ENCODE measurements at places on chromosomes 11 and 22.

DNA sequence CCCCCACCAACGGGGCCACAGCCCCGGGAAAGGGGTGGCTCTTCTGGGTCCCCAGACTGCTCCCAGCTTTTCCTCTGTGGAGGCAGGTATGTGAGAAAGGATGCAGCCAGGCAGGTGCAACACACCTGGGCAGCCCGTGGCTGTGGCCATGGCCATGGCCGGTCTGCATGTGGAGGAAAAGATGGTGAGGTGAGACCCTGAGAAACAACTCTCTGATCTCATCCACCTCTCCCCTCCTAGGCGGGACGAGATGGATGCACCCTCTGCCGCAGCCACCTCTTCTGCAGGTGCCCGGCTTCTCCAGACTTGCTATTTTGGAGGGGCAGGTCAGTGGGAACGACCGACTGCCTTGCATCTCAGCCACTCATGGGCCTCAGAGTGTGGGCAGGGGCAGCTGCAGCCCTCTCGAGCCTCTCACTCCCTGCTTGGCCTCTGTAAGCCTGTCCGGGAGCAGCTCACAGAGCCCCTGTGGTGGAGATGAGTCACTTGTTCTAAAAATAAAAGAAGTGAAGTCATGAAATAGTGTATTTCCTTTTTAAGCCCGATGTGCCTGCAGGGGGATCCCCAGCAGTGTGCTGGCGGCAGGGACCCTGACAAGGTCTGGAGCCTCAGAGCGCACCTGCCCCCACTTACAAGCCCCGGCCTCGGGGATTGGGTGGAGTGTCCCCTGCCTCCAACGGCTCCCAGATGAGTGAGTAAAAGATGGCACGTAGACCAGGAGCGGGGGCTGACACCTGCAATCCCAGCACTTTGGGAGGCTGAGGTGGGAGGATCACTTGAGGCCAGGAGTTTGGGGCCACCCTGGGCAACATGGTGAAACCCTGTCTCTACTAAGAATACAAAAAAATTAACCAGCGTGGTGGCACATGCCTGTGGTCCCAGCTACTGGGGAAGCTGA lies 10.7 kb downstream of the SMIM38 start:
- DNase-seq = peak; percentile 82

DNA sequence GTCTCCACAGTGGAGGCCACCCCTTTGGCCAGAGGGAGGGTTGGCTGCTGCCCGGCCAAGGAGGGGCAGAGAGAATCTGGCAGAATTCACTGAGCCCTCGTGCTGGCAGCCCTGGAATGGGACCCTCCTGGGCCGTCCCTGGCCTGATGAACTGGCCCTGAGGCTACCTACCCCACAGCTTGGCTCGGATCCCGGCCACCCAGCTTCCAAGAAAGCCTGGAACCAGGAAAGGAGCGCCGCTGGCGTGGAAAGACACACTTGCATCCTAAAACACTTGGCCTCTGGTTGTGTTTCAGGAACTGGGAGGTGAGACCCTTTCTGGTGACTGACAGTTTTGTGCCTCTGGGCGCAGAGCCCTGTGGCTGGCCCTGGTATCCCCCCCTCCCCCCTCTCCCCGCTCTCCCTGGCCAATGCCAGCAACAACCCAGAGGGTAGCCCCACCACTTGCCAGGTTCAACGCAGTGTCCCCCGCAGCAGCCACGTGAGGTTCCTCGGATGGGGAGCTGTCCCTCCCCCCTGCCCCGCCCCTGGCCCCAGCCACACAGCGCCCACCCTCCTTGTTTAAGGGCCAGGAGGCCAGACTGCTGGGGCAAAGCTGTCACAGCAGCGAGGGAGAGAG lies 693 bp downstream of the NFAM1 start:
- no peak for DNase-seq

DNA sequence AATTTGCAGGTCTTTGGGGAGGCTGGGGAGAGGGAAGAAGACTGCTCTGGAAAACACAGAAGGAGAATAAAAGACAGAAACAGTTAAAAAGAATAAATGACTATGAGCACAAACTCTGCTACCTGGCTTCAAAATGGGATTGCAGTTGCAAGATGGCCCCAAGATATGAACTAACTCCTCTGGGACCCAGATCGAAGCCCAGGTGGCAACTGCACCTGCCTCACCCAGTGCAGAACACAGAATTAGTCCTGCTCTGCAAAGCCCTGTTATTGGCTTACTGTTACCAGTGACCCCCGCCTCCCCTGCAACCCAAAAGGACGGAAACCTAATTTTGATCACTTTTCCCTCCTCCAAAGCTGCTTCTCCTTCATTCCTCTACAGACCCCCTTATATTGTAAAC lies 35.9 kb upstream of the POU2AF1 start:
- no peak for DNase-seq

DNA sequence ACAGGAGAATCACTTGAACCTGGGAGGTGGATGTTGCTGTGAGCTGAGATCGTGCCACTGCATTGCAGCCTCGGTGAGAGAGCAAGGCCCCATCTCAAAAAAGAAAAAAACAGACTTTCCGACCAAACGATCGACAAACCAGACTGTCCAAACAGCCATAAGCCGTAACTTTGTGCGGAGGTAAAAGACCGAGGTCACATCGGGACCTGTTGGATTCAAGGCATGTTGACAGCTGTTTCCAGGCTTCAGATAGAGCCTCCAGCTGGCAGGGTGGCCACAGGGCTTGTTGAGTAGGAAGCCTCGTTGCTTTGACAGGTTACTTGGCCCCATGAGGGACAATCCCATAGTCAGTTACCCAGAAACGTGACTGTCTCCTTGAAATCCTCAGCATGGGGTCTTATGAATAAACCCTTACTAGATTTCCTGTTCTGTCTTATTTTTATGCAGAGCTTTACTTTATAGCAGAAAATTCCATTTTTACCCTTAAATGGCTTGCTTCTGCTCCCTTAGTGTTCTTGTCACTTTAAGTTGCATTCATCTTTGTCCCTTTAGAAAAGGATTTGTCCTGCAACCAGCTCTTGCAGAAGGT lies 22.3 kb downstream of the PPARA start:
- no peak for DNase-seq

DNA sequence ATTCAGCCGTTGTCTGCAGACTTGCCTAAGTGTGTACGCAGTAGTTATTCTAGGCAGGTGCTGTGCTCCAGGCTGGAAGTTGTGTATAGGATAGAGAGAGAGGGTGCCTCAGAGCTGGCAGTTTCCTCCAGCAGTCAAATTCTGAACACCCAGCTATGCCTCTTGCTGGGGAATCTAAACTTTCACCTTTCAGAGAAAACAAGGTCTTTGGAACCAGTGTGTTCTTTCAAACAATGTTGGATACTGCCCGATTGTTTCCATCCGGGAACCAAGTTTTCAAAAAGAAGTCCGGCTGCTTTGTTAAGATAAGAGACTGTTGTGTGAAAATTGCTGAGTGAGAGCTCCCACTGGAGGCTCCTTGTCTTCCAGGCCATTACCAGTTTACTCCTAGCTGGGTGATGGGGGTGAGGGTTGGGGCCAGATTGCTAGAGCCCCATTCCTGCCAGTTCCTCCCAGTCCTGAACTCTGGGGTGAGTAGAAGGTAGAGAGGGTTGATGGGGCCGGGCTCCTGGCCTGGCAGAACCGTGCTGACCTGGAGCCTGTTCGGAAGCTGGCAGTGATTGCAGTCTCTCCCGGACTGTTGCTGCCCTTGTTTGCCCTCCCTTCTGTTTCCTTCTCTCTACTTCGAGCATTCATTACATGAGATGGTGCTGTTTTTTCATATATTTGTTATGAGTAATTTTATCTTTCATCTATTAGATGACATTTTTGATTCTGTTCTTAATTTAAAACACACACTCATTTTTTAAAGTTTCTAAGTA lies 150.2 kb downstream of the TEAD1 start:
- peak; percentile 73 for DNase-seq

GRCh38 chr11:60349990-60350389 lies 22.9 kb downstream of the MS4A6E start:
- DNase-seq = no peak

GRCh38 chr22:45550416-45550815 lies 47.7 kb downstream of the FBLN1 start:
- no peak for DNase-seq

DNA sequence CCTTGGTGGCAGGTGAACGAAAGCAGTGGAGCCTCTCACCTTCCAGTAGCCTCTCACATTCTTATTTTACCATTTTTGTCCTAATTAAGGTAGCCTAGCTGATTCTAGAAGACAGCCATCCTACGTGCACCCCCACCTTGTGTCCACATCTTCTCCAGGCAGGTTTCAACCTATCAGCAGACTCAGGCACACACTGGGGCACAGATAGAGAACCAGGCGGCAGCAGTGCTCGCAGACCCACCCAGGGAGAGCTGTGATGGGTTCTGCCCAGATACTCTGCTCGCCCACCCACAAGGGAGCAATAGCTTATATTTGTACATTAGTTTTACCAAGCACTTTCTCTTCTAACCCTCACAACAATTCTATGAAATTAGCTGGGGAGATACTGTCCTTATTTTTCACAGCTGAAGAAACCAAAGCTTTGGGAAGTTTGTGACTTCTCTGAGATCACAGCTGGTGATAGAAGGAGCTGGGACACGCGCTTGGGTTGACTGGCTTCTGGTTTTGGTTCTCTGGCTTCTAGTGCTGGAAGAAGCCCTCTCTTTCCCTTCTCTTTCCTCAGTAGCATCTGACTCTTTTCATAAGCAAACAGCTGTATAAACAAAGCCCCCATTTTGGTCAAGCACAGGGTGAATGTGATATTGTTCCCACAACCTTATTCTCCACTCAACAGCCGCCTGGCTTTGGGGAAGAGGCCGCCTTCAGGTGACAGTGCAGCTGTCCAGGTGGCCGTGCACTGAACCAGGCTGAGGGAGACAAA lies 36.9 kb downstream of the PPP2R1B start:
- no peak for DNase-seq

- no peak for DNase-seq
Observed at GRCh38 chr11:69831985-69832384, 12.8 kb upstream of the FGF3 start.

DNA sequence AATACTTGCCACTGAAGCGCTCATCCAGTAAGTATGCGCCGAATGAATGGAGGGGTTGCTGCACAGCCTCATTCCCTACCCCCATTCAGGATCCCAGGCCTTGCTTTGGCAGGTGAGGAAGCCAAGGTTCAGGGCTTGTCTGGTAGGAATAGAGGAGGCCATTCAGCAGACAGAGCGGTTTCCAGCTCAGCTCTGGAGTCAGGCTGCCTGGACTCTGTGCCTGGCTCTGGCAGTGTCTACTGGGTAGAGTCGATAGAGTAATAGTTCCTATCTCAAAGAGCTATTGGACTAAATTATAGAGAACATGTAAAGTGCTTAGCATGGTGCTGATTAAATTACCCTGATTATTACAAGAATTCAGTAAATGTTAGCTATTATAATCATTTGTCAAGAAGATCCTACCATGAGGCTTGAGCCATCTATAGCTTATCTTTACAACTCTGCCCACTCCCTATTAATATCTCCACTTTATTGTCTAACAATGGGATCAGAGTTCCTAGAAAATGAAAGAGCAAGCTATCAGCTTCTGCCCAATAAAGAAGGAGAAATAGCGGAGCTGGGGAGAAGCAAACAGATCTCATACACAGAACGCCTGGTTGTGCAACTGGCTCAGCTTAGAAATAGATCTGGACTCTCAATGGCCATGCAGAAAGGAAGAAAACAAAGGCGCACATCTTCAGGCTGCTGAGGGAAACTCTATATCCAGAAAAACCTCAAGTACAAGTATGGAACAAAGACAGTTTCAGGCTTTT lies 6.6 kb upstream of the SNX32 start:
- no peak for DNase-seq

DNA sequence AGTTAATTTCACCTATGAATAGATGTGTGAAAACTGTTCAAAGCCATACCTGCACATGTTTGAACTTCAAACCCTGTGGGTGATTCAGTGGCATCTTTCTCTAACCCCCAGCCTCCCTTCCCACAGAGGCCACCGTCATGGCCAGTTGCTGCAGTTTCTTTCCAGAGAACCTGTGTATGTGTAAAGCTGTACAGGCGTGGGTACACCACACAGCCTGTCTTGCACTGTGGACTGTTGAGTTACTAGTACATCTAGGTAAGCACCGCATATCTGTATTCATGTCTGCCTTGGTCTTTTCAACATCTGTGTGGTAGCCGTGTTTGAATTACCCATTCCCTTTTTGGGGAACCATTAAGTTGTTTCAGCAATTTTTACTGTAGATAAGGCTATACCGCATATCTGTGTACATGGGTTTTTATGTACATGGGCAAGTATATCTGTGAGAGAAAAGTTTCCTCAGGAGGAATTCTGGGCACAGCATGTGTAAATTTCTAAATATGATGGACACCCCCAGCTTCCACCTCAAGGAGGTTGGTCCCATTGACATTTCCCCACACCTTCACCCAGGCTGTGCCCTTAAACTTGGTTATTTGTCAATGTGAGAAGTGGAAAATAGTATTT lies 13.9 kb downstream of the NEAT1 start:
- DNase-seq = peak; percentile 38

- no peak for DNase-seq
Observed at GRCh38 chr22:42188808-42189447, 58.3 kb upstream of the CYP2D6 start.

DNA sequence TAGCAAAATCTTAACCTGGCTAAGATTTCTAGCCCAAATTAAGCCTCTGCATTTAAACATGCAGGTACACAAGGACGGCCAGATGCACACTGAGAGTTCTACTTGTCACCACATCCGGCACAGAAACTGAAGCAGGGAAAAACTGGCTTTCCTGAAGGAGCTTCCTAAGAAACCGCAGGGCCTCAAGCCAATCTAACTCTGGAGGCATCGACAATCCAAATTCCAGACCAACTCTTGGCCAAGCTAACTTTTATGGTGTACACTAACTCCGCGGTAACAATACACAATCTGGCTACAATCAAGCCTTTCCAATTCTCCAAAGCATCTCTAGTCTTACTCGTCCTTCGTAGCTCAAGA lies 1.2 kb downstream of the MSANTD2 start:
- DNase-seq = peak; percentile 63
